ENCODE measurements at places on chromosomes 16 and 17.

GRCh38 chr16:89375021-89375420 is 115.3 kb downstream of the ANKRD11 start:
- DNase-seq = peak; percentile 82

DNA sequence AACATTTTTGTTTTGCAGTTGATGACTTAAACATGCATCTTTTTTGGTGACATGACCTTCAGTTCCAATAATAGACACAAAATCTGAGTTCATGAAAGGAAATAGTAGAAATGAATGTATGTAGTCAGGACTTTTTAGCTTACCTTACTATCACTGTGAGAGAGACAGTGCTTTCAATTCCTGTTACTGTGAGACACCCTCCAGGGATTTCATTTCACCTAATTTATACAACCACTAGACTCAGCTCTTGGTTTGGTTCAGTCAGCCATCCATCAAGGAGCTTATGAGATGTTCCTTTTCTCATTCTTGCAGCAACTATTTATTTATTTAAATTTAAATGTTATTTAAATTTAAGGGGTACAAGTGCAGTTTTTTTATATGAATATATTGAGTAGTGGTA is 77.9 kb downstream of the MAP2K4 start:
- no peak for DNase-seq

DNA sequence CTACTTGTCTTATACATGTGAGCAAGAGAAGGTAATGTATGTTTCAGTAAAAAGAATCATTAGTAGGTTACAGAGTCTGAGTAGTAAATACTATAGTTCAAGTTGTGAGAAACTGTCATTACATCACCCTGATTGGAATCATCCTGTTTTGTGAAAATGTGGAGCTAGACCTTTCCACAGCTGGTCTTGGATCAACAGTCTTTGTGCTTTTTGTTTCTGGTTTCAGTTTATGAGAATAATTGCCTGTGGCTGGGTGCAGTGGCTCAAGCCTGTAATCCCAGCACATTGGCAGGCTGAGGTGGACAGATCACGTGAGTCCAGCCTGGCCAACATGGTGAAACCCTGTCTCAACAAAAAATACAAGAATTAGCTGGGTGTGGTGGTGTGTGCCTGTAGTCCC is 19.7 kb upstream of the SHISA9 start:
- DNase-seq = no peak

GRCh38 chr17:54968988-54969332 is 395 bp downstream of the STXBP4 start:
- DNase-seq = no peak

DNA sequence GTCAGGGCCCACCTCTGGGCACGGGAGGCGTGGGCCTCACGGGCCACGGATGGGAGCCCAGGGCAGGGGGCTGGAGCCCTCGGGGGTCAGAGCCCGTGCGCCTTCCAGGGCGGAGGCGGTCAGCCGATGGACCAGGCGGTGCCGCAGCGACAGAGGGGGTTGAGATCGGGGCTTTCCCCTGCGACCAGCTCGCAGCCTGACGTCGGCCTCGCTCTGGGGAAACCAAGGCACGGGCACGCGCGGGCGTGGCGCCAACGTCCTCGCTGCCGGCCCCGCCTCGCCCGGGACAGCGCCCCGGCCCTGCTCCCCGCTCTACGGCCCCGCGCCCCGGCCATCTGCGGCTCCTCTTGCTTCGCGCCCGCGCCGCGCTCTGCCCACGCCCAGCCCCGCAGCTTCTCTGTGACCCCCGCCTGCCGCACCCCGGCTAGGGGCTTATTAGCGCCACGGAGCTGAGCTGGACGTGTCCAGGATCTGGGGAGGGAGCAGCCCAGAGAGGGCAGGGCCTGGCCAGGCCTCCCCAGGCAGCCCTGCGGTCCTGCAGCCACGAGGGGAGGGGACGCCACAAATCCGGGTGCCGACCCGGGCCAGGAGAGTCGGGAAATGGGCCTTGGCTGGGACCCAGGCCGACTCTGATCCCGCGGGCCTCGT is 13.5 kb downstream of the ACTG1 start:
- no peak for DNase-seq

All from D341Med (cell line).